MM.1S (cell line): ENCODE measurements at places on chromosomes 2 and 18.

GRCh38 chr2:174597345-174598047 lies at the start of gene WIPF1:
Gene WIPF1, minus strand, starts transcription at chr2:174597804. Its CDS starts 12,231 bp downstream, at chr2:174585573.
- peak; percentile 90 for DNase-seq

DNA sequence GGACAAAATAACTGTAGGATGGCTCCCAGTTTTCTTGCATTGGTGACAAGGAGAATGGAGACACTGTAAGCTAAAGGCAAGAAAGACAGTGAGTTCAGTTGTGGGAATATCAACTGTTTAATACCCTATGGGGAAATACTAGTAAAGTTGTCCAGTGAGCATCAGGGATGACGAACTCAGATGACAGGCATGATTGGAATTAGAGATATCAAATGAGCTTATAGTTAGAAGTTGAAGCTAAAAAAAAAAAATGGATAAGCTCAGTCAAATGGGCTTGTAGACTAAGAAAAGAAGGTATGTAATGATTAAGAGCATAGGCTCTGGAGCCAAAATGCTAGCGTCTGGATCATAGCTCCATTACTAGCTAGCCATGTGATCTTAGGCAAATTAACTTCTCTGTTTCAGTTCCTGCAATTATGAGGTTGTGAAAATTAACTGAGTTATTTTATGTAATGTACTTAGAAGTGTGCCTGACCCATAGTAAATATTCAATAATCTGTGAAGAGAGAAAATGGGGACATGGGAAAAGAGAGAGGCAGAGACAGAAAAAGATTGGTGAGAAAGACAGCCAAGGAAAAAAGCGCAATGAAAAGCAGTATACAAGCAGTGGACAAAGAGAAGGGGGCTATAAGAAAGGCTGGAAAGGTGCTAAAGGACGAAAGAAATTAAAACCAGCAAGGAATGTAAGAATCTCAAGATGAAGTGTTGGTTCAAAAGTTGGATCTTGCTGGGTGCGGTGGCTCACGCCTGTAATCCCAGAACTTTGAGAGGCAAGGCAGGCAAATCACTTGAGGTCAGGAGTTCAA lies 95.7 kb upstream of the SLC39A10 start:
- DNase-seq: peak; percentile 17

GRCh38 chr18:12441475-12442034 lies 33.8 kb downstream of the PRELID3A start:
- DNase-seq: no peak

- no peak for DNase-seq
Measured at GRCh38 chr2:45332094-45332493, 279.0 kb downstream of the SRBD1 start.

DNA sequence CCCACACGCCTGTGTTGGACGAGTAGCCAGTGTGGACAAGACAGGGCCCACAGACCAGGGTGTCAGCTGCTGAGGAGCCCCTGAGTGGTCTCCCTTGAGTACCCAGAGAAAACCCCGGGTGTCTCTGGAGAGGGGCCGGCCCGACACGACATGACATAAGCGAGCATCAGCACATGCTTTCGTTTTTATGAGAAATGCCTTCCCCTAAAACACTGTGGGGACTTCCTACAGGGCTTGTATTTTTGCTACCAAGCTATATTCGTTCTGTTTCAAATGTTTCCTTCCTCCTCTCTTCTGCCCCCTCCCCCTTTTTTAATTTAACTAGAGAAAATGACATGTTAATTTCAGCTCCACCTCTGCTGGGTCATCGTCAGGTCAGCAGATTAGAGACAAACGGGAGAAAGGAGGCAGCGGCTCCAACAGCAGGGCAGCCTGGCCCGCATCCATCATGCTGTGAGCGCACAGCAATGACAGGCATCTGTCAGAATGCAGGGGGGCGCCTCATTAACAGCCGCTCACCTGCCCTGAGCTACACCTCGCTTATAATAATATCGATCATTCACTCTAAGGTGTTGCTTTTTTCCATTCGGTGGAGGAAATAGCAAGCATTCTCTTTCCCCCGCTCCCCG lies 286.2 kb downstream of the ZNF516 start:
- DNase-seq: peak; percentile 44

GRCh38 chr2:130369965-130370341 lies 14.1 kb downstream of the PTPN18 start:
- no peak for DNase-seq

- no peak for DNase-seq
Measured at GRCh38 chr18:66048406-66048805, 297.6 kb downstream of the CDH7 start.

- DNase-seq: no peak
Measured at GRCh38 chr18:39105104-39105503, 1539.5 kb upstream of the CELF4 start.

DNA sequence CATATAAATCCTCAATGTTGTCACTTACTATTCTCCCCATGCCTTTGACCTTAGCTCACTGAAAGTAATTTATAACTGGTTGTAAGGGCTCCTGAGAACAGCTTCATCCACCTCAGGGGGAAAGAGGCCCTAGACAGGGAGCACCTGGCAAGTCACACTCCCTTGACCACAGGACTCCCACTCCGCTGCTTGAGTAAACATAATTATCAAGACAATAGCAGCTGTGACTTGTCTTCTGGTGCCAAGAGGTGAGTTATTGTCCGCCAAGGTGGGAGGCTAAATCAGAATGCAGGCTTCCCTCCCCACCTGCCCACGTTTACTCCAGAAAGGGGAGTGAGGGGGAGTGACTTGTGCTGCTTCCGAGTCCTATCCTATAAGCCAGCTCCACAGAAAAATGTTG lies 230.6 kb upstream of the LRATD1 start:
- DNase-seq: no peak

DNA sequence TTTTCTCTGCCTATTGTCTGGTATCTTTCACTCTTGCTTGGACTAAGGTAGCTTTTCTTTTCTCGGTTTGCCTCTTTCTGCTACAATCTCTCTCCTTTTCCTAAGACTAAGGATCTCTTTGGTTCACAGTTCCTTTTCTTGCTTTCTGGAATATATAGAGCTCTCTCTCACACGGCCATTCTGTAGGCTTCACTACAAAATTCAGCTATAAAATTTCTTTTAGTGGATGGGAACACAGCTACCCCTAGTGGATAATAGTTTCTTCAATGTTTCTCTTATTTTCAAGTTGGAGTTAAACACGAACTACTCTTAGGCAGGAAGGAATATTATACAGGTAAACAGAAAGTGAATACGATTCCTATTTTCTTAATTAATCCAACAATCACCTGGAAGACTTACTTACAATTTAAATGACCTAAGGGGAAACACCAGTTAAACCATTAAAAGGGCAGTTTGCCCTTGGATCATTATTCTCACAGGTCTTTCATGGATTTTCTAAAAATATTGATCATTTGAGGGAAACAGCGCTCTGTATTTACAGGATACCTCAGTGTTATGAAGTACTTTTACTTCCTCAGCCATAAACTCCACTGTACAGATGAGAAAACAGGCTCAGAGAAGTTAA lies 140.5 kb downstream of the LRP2 start:
- DNase-seq: peak; percentile 30

DNA sequence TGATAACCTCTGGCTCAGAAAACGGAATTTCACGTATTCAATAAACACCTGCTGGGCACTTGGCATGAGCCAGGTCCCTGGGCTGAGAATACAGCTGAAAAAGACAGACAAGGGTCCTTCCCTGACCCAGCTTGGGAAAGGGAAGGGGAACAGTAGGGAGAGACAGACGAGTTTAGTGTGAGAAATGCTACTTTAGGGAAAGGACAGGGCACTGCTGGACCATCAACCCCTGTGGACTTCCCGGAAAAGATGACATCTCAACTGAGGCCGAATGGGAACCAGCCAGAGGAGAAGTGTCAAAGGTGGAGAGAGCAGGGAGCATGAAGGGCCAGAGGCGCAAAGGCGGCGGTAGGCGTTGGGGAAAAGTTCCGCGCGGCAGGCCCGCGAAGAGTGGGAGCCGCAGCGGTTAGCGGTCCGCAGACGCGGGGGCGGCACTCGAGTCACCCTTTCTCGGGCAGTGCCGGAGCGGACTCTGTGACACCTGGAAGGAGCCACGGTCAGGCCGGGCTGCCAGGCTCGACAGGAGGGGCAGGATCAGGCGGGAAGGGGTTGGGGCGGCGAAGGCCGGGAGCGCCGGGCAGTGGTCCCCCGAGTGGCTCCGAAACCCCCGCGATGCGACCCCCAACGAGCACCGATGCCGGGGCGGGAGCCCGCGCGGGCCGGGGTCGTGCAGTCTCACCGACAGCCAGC lies 519 bp downstream of the TEX261 start:
- no peak for DNase-seq

DNA sequence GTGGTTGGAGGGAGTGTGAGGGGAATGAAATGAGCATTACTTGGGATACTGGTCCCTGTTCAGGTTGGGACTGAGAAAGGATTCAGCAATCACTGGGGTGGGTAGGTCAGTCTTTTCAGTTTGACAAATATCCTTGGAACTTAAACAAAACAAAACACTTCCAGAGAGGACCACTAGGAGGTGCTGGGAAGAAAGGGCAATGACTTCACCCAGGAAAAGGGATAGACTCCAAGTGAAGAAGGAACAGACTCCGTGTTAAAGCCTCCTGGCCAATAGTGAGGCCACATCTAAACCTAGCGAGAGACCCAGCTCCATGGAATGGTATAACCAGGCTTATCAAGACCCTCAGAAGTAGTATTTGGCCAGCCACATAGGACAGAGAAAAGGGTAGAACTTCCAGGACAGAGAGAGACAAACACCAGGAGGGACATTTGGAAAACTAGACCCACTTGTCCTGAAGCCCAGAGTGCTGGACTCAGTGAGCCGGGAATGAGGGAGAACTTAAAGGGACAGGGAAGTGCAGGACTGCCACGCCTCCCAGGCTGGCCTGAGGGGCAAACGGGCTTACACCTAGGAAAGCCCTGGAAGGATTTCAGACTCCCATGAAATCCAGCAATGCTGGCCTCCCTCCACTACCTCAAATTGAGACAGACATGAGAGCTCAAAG lies 19.6 kb upstream of the KCNG3 start:
- no peak for DNase-seq

DNA sequence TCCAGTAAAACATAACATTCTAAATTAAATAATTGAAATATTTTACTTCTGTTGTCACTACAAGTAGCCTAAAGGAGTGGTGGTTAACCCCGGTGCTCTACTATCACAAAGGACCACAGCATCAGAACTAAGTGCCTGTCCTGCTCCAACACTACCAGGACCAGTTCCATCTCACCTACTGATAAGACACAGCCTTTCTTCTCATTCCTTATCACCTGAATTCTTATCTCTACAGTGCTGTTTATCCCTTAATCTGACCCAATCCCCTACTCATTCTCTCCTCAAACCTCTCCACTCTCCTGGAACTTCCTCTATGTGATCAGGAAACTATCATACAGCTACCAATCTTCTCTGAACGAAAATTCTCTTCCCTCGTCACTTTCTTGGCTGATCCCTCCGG lies 80.2 kb downstream of the ITSN2 start:
- no peak for DNase-seq

- no peak for DNase-seq
Measured at GRCh38 chr2:164675027-164675426, 53.7 kb upstream of the GRB14 start.

- DNase-seq: peak; percentile 12
Measured at GRCh38 chr2:74186038-74186437, 7.4 kb upstream of the MOB1A start.

GRCh38 chr2:69624131-69624530 lies 19.4 kb downstream of the AAK1 start:
- DNase-seq: no peak

DNA sequence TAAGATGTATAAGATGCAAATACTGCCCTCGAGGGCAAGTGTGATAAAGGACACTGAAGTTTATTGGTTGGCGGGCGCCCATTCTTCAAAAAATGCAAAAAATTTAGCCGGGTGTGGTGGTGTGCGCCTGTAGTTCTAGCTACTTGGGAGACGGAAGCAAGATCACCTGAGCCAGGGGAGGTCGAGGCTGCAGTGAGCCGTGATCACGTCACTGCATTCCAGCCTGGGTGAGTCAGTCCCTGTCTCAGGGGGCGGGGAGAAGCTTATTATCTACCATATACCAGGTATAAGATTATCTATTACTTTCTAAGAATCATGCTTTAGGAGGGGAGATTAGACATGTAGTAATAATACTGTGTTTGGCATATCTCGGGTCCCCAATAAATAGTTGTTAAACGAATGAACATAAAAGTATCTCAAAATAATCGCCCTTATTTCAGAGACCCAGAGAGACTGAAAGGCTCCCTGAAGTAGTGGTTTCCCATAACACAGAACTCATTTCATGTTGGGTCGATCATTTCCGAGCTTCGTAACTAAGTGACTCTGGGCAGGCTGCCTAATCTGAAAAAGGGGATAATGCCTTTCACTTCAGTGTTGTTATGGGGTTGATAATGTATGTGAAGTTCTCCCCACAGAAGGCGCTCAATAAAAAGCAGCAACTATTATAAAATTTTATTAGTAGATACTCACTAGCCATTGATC lies 1.2 kb upstream of the SELENOI start:
- no peak for DNase-seq

DNA sequence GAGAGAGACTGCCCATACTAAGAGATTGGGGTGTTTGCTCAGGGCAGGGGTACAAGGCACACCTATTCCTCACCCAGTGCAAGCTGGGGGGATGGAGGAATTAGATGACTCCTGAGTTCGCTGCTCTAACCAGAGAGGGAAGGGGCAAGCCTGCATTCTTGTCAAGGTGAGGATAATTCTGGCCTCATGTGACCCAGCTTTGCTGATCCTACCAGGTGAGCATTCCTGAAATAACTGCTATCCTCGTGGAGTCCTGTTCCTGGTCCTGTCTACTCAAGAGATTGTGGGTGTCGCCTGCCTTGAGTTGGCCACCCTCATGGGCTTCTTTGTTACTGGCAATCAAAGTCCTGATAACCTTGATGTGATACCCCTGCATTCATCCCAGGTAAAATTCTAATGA lies 206.0 kb downstream of the SPP2 start:
- DNase-seq: no peak

DNA sequence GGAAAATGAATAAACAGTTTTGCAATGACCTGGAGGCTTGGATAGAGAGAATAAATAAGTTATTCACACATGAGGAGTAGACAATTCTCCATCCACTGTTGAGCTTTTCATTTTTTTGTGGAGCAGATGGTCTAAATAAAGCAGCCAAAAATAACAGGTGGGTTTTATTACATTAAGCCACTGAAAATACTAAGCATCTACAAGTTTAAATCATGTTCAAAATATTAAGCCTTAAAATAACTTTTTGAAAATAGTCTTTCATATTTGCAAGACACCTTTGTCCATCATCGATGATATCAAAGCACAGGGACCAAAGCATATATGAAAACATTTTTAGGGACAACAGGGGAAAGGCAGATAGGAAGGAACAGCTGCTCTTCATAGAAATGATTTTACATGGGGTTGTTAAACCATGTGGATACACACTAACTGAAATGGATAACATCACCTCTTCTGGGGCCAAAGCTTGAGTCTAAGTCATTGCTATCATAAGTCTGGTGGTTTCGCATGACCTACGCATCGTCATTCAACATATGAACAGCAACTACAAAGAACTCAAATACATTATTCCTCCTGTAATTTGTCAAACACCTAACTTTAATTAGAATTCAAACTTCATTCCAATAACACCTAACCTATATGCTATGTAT lies 197.6 kb upstream of the CHST9 start:
- DNase-seq: no peak

- no peak for DNase-seq
Measured at GRCh38 chr2:14454202-14454601, 178.3 kb upstream of the LRATD1 start.

- DNase-seq: no peak
Measured at GRCh38 chr2:96512341-96512740, 7.2 kb upstream of the NEURL3 start.
